Fibroblast of mammary gland (primary cell): ENCODE measurements at places on chromosomes 16 and 17.
A peak's percentile ranks its signal among the peaks of the same experiment; 100 is the strongest.

DNA sequence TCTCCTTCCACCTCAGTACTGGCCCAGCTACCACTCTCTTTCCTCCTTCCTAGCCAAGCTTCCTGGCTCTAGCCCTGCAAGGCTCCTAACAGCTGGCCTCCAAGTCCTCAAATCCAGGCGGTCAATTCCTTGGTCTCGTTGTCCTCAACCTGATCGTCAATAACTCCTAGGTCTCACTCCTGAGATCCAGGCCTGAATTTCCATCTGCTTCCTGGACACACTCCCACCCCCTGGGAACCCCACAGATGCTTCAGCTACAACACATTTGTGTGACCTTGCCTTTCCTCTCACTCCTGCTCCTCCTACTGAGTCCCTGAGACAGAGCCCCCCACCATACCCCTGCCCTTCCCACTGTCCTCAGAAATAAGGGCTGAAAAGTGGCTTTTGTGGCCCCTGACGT is 2.3 kb downstream of the ENKD1 start:
- no peak for DNase-seq

DNA sequence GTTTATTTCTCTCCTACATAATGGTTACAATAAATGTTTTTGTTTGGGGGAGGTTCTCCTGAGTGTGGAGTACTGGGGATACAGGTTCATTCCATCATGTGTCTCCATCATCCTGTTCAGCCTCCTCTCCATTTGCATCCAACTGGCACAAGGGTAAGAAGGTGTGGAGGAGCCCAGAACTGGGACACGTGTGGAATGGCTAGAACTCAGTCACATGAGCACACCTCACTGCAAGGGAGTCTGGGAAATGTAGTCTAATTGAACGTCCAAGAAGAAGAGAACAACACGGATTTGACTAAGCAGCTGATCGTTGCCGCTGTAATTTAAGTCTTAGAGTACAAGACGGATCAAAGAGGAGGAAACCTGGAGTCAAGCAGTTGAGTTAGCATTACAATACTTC is 6.1 kb downstream of the OR1A1 start:
- no peak for DNase-seq

- peak; percentile 25 for DNase-seq
These were observed 583 bp upstream of the ZNF747 start for GRCh38 chr16:30535106-30535776.

GRCh38 chr16:533391-534123 is 6.0 kb downstream of the CAPN15 start:
- DNase-seq, result peak; percentile 10

DNA sequence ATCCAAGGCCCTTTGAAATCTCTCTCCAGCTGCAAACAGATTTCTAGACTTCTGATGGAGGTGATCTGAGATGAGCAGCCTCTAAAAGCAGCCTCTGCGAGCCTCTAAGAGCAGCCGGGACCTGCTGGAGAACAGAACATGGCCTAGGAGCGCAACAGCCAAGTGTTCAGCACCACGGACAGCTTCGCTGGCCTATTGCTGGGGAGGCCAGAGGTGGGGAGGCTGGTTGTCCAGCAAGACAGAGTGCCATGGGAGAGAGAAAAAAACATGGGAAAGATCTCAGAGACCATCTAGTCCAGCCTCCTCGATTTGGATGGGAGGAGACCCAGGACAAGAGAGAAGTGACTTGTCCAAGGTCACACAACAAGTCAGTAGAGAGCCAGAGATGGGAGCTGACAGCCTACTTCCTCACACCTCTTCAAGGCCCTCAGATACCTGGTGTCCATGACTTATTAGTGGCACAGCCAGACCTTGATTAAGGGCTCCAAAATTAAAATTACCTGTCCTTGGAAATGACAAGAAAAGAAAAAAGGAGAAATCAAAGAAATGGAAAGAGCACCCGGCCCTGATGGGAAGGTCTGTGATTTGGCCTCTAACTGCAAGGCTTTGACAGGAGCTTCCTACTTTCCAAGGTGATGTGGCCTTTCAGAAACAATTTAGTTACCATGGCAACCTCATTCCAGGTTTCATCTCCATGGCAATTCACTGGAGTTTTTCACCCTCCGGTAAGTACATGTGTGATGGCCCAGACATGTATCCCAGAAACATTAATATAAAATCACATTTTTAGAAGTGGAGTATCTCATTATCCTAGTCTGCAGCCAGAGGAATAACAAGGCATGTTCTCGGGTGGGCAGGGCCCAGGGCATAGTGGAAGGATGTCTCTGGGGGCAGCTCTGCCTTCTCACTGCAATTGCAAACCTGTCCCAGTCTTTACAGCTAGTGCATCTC is 14.5 kb downstream of the RPRML start:
- peak; percentile 28 for DNase-seq

- DNase-seq, result no peak
These were observed 184.7 kb downstream of the SOX9 start for GRCh38 chr17:72305472-72305871.

DNA sequence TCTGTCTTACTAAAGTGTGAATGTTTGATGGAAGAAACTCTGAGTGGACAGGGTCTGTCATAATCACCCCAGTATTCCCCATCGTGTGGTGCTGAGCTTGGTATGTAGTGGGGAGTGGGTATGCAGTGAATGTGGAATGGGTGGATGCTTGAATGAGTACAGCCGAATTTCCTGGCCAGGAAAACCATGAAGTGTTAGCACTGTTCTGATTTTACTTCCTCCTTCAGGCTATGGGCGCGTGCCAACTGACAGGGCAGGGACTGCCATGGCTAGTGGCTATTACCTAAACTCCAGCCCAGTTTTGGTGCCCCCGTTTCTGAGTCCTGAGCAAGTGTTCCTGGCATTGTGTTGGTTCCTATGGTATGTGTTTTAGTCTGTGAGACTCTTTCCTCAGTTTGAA is 48.6 kb downstream of the PRKCA start:
- DNase-seq, result no peak

- DNase-seq, result peak; percentile 67
These were observed 13.1 kb upstream of the SREBF1 start for GRCh38 chr17:17849845-17850373.

- no peak for DNase-seq
These were observed 73.2 kb downstream of the AIPL1 start for GRCh38 chr17:6361733-6362132.

DNA sequence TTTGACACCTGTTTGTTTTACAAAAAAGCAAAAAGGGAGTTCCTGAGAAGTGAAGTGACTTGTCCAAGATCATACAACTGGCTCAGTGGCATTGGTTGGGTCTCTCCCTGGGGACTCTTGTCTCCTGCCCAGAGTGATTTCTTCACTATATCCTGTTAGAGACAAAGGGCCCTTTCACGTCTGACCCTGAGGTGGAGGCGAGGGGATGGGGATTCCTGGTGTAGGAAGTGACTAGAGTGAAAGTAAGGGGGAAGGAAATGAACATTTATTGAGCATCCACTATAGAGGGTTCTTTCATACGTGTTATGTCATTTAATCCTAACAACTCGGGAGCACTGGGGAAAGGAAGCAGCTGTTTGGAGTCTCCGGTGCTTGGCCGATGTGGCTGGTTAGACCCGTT is 9.0 kb downstream of the ITGB3 start:
- DNase-seq, result no peak

- DNase-seq, result no peak
These were observed 251.4 kb upstream of the RPL38 start for GRCh38 chr17:73952082-73952479.

GRCh38 chr16:76335180-76335974 is 58.2 kb downstream of the CNTNAP4 start:
- DNase-seq, result peak; percentile 61

GRCh38 chr17:73261952-73262675 is 434 bp upstream of the CPSF4L start:
- DNase-seq, result no peak

- peak; percentile 91 for DNase-seq
These were observed 50.0 kb downstream of the PLD6 start for GRCh38 chr17:17156107-17156506.

- no peak for DNase-seq
These were observed 62.8 kb downstream of the MRTFB start for GRCh38 chr16:14133907-14134306.

- no peak for DNase-seq
These were observed 161.3 kb downstream of the SLC39A11 start for GRCh38 chr17:72931163-72931562.

GRCh38 chr17:66730461-66730923 is 104.4 kb upstream of the CACNG5 start:
- DNase-seq, result no peak

- DNase-seq, result no peak
These were observed 6.6 kb downstream of the DHODH start for GRCh38 chr16:72015124-72015523.

GRCh38 chr17:4950746-4951204 is at the start of gene ENO3:
Gene ENO3 (plus strand): TSS chr17:4951119. CDS start chr17:4951830, 711 bp downstream.
- no peak for DNase-seq

- DNase-seq, result peak; percentile 69
These were observed 45.0 kb upstream of the NACA2 start for GRCh38 chr17:61635913-61636432.

- DNase-seq, result no peak
These were observed 8.5 kb upstream of the MYCBPAP start for GRCh38 chr17:50499721-50500120.
